ENCODE measurements at places on chromosomes 3 and 15.

DNA sequence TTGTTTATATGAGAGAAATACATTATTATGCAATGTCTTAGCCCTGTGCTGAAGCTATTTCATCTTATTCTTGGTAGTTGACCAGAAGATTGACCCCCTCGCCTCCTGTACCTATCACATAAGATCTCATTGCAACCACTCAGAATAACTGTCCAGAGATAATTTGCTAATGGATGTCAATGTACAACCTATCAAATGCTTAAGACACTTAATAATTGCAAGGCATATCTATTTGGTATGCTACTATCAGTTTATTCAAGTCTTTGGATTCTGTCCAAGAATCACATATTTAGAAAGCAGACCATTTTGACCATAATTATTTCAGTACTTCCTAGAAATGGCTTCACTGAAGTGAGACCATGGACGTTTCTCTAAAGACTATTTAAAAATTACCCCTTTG is 241.6 kb downstream of the GAP43 start:
- DNase-seq, result no peak

- no peak for DNase-seq
Measured at GRCh38 chr15:57526076-57526475, 65.6 kb upstream of the MYZAP start.

GRCh38 chr3:123072152-123072551 is 5.3 kb downstream of the PDIA5 start:
- DNase-seq, result no peak

DNA sequence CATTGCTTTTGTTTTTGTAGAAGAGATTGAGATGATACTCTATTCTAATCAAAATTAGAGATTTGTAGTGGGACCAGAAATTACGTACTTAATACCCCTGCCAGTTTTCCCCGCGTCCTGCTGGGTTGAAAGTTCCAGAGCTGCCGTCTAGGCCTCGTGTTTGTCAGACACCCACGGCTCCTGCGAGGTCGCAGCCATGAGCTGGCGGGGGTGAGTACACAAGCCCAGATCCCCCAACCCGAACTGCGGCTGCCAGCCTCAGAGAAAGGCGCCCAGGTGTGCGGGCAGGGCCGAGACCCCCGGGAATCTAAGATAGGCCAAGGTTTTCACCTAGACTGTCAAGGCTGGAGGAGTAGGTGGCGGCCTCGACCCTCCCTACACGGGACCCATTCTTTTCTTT is 26.3 kb downstream of the GPR160 start:
- DNase-seq, result no peak

DNA sequence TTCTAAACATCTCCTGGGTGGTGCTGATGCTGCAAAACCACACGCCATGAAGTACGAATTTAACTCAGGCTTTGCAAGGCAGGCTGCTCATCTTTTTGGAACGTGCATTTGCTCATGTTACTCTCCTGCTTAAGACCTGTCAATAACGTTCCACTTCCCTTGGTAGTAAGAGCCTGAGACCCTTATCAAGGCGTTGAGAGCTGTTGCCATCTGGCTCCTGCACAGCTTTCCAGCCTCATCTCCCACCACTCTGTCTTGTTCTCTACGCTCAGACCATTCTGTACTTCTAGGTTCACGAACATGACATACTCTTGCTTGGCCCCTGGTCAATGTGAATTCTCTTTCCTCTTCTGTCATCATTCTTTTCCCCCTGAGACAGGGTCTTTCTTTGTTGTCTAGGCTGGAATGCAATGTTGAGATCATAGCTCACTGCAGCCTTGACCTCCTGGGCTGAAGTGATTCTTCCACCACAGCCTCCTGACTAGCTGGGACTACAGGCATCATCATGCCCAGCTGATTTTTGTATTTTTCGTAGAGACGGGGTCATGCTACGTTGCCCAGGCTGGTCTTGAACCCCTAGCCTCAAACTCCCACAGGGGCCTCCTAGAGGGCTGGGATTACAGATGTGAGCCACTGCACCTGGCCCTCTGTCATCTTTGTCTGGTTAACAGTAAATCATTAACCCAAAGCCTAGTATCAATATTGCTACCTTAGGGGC is 202.8 kb downstream of the CADPS start:
- no peak for DNase-seq

DNA sequence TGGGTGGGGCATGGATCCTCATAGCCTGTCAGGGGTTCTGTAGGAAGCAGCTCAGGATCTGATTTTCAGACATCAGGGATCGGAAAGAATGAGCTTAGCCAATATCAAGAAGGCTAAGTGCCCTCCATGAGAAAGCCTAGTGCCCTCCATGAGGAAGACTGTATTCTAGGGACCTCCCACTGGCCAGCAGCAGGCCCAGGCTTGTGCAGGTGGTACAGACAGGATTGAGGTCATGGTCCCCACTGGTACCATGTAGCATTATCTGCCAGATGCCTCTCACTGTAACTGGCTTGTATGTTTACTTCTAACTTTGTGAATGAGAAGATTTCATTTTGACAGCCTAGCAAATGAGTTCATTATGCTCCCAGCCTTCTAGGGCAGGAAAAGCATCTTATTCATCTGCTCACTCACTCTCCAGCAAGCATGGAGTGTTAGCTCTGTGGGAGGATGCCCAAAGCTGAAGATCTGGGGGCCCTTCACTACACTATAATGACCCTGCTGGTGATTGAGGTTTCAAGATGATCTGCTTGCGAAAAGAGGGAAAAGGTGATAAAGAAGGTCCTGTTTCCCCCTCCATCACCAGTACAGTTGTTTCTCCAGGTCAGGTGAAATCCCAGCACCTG is 7.5 kb downstream of the EPHB1 start:
- DNase-seq, result no peak

DNA sequence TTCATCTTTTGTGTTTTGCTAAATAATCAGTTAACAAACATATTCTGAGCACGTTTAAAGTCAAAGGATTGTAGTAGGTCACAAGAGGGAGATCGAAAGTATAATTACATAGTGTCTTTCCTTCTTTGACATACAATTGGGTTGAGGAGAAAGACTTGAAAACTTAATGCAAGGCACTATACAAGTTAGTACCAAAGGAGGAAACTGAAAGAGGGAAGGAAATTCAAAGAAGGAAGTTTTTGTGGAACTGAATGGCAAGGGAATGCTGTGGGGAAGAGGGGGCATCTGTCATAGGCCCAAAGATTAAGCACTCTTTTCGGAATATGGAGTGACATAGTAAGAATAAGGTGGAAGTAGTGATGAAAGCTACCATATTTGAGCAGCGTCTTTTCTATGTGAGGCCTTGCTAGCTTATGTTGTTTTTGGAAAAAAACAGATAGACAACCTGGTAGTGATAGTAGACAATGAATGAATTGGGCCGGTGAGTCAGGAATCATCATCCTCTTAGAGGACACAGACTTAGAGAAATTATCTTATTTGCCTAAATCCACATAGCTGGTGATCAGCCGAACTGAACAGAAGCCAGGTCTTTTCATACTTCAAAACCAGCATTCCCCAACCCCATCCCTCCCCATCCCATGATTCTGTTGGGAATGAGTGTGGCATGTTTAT is 10.2 kb downstream of the MBNL1 start:
- DNase-seq, result no peak

DNA sequence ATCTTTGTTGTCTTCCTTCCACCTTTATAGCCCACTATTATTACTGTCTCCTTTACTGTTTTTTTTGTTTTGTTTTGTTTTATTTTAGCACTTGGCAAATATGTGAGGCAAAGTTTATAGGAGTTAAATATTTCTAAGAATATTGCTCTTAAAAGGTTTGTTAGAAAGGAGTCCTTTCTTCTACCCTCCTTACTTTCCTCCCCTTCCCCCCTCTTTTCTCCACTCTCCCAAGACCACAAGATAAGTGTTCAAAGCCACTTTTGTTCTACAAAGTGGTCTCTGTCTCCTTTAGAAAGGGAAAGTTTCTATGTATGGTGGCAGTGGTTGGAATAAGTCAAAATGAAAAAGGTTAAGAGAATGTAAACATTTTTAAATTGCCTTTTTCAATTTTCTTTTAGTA is 130.7 kb upstream of the TSC22D2 start:
- no peak for DNase-seq

- DNase-seq, result no peak
Measured at GRCh38 chr15:42264795-42265194, 8.2 kb upstream of the GANC start.

DNA sequence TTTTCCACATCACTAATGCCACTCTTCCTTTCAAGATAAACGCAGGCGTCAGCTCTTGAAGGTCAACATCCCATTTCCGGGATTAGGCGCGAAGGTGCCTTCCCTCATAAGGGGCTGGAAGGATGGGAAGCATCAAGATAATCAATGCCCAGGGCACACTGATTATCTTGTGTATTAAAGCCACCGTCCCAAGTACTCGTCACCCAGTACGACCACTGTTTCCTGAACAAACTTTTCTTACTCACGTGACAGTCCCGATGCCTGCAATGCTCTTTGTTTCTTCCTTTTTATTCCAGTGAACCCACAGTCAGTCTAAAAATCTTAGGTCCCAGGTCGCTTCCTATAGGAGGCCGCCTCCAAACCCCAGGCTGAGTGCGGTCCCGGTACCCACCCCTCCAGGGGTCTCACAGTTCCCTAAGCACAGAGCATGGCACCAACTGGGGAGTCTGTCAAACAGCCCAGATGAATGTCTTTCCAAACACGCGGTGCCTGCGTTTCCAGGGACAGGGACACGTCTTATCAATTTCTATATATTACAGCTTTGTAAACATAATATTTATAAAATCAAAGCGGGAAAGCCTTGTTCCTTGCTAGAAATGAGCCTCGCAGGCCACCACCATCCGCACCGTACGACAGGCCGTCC is 589 bp downstream of the ANAPC13 start:
- DNase-seq, result peak; percentile 44

GRCh38 chr3:86942206-86942605 is 48.7 kb downstream of the VGLL3 start:
- no peak for DNase-seq
